Kidney glomerular epithelial cell (primary cell): ENCODE measurements at places on chromosomes 4 and X.

DNA sequence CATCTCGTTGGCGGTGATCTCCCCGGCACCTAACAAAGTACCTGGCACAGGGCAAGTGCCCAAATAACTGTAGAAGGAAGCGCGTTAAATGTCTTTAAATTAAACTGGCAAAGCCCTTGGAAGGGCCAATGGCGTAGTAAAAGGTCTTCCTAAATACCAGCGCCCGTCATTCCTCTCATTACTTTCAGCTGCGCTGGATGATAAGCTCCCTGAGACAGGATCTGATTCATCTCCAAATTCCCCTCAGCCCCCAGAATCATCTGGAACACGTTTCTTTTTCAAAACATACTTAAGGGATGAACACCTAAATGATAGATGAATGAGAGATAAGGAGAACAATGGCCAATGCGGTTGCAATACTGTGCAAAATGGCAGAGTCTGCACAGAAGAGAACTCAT is 95.1 kb downstream of the AFAP1 start:
- DNase-seq, result peak; percentile 85

GRCh38 chrX:7028246-7028645 is 119.3 kb upstream of the STS start:
- no peak for DNase-seq

DNA sequence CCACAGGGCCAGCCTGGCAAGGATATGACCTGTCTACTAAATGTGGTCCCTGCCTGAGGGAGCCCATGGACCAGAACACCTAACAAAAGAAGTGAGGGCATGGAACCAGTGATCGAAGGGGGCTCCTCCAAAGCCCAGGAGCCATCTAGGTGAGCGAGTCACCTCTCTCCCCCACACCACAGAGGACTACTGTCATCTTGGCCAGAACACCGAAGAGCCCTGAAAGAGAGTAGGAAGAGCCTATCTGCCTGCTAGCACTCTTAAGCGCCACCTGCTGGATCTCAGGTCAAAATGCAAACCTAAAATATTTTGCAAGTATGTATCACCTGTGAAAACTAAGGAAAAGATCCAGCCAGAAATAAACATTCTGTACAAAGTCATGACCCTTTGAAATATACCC is 137.9 kb upstream of the ZXDB start:
- no peak for DNase-seq

- DNase-seq, result no peak
These were observed 74.9 kb downstream of the TBL1X start for GRCh38 chrX:9539605-9540387.

DNA sequence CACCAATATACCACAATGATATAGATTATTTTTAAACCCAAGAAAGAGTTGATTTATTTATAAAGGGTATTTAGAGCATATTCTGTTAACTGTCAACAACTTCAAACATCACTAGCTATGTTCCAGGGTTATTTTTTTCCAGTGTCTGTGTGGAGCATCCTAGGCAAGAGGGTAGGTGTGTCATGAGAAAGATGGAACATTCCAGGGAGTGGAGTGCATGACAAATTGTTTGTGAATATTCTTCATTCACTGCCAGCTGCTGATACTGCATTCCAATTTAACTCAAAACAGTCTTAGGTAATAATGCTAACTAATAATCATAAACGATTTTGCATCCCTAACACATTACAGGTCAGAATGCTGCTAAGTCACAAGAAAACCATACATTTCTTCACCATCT is 148.7 kb upstream of the RASGEF1B start:
- DNase-seq, result no peak

GRCh38 chrX:8845060-8845459 is 43.9 kb upstream of the FAM9A start:
- DNase-seq, result no peak

GRCh38 chrX:124212622-124213021 is 119.8 kb upstream of the TEX13D start:
- DNase-seq, result no peak

GRCh38 chr4:177246641-177247584 is 62.8 kb upstream of the NEIL3 start:
- DNase-seq, result no peak

DNA sequence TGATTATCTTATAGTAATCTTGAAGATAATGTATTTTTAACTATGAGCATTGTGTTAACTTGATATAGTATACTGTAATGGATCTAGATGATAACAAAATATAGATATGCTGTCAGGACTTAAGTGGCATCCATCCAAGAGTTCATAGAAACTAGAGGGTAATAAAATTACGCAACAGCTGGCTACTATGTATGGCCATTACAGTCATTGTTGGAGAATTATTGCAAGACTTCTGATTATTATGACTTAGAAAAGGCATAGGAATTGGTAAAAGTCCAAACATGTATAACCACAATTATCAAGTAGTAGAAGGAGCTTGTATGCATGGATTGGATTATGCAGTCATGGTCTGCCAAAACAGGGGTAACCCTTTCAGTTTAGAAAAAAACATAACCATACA is 9.5 kb downstream of the OGT start:
- no peak for DNase-seq

- DNase-seq, result peak; percentile 68
These were observed 2.4 kb upstream of the SH3KBP1 start for GRCh38 chrX:19889582-19890342.

DNA sequence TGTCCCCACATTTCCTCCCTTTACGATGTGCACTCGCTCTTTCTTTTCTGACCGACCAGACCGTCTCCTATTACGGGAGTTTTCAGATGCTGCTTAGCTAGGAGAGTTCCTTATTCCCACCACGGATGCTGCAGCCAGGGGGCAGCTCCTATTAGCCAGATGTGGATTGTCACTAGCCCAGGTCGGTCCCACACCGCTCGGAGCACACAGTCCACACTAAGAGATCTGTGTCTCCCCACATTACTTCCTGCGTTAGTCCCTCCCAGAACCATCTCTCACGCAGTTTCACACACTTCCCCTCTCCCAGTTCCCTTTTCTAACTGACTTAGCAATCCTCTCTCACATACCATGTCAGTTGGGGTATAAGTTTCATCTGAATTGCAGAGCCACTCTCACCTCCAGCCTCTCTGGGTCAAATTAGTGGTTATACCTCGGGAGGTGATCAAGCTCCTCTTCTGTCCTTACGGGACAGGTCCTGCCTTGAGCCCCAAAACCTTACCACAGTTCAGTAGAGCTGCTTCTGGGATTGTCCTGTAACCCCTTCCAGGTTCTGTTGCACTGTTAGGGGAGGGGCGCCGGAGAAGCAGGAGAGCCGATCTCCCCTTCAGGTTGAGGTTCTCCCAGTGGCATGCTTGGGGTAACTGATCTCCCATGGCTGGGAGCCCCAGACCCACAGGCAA is 28.2 kb downstream of the SULT1E1 start:
- no peak for DNase-seq

GRCh38 chr4:152828122-152828521 is 48.4 kb downstream of the ARFIP1 start:
- no peak for DNase-seq

GRCh38 chr4:83486457-83487129 is 1.7 kb upstream of the ABRAXAS1 start:
- no peak for DNase-seq

- no peak for DNase-seq
These were observed 3.9 kb downstream of the RBM10 start for GRCh38 chrX:47148946-47149345.
